ENCODE measurements at places on chromosomes 13 and 19. TPM values are rescaled to one million over a fixed set of nuclear protein-coding genes. Genes with fewer than 3 reads are reported as not detected.

- no peak within 1 kb of the TSS for H3K4me3 ChIP-seq
- no peak within 1 kb of the TSS for H3K27ac ChIP-seq
- no peak for DNase-seq
- peaks cover 15% of the 10 kb centered on the region for H3K4me1 ChIP-seq
- no peaks in the 10 kb centered on the region for H3K36me3 ChIP-seq
- H3K27me3 ChIP-seq = no peaks in the 10 kb centered on the region
Observed at GRCh38 chr13:48653472-48653939, at the start of gene CYSLTR2. CYSLTR2 (plus strand) TSS chr13:48653929; CDS start chr13:48706818, 52,889 bp downstream.

NLRP4 gene
- polyA plus RNA-seq = not detected

ZNF540 gene
- 0.21 TPM for polyA plus RNA-seq

C13orf42 gene
- not detected for polyA plus RNA-seq

CYP4F22 gene
- 0.05 TPM for polyA plus RNA-seq

DNA sequence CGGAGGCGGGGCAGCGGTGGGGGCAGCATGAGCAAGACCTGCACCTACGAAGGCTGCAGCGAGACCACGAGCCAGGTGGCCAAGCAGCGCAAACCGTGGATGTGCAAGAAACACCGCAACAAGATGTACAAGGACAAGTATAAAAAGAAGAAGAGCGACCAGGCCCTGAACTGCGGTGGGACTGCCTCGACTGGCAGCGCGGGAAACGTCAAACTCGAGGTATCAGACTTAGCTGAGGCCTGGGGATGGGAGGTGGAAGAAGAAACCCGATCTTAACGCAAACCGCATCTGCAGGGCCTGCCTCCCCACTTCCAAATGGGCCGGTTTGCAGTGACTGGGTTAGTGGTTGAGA, 693 bp downstream of the RFXAP start:
- peak overlapping the region; percentile 63 for H3K27ac ChIP-seq
- DNase-seq = no peak
- peaks cover 48% of the 10 kb centered on the region for H3K4me1 ChIP-seq
- no peaks in the 10 kb centered on the region for H3K27me3 ChIP-seq

GRCh38 chr19:10677751-10678150, 23.5 kb upstream of the QTRT1 start:
- no peaks in the 10 kb centered on the region for H3K4me1 ChIP-seq
- no peak overlapping the region for H3K4me3 ChIP-seq
- DNase-seq = no peak
- no peak overlapping the region for H3K27ac ChIP-seq

NEK5 gene
- 0.09 TPM for polyA plus RNA-seq

DNA sequence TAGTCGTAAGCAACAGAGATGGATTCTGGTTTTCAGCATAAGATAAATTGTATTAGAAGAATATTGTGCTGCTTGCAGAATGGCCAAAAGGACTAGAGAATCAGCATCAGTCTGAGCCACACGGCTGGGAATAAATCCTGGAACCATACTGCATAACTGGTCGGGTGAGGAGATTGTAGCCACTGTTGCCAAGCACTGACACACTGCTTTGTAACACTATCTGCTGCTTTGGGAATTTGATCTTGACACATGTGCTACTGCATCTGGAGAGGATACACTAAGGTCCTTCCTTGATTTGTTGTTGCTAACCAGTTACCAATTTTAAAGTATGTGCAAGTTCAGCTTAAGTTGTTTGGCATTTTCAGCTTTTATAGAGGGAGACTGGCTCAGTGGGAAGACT, 1.9 kb downstream of the HNRNPA1L2 start:
- no peak overlapping the region for H3K4me3 ChIP-seq
- DNase-seq = no peak
- 0 out of 2 replicates have a peak, but pooled peaks cover 3% of the 10 kb centered on the region for H3K36me3 ChIP-seq
- no peaks in the 10 kb centered on the region for H3K4me1 ChIP-seq

GRCh38 chr13:35881360-35881759, 249.8 kb downstream of the DCLK1 start:
- no peak overlapping the region for H3K4me3 ChIP-seq
- DNase-seq = no peak
- H3K27ac ChIP-seq = no peak overlapping the region
- no peaks in the 10 kb centered on the region for H3K4me1 ChIP-seq
- no peaks in the 10 kb centered on the region for H3K36me3 ChIP-seq

NCAN gene
- polyA plus RNA-seq = 0.05 TPM

ZNF223 gene
- 2.0 TPM for polyA plus RNA-seq

TEX30 gene
- polyA plus RNA-seq = 1.2 TPM

ZNF180 gene
- polyA plus RNA-seq = 0.86 TPM

DNA sequence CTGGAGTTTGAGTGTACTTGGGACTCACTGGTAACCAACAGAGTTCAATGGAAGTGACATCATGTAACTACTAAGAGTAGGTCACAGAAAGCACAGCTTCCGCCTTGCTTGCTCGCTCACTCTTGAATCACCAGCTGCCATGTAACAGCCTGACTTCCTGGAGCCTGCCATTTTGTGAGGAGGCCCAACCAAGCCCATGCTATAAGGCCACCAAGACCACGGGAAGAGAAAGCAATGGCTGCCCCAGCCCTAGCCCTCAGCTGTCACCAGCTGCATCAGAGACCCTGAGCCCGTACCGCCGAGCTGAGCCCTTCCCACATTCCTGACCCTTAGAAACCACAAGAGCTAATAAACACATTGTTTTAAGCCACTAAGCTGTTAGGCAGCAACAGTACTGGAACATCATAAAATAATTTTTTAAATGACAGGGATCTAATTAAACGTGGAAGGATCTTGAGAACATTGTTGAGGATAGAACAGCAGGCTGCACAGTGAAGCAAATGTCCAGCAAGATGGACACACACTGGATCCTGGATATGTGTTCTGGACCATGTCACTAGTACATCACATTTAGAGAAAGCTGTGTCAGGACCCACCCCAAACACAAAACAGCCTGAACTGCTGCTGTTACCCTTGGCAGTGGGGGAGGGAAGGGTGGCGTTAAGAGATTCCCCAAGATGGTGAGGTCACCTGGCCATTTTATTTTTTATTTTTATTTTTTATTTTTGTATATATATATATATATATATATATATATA, 21.7 kb upstream of the LDLR start:
- no peaks in the 10 kb centered on the region for H3K36me3 ChIP-seq
- no peak for DNase-seq
- H3K27me3 ChIP-seq = no peaks in the 10 kb centered on the region
- H3K27ac ChIP-seq = no peak overlapping the region

VMAC gene
- 3.1 TPM for polyA plus RNA-seq

DLL3 gene
- polyA plus RNA-seq = 0.55 TPM

DNA sequence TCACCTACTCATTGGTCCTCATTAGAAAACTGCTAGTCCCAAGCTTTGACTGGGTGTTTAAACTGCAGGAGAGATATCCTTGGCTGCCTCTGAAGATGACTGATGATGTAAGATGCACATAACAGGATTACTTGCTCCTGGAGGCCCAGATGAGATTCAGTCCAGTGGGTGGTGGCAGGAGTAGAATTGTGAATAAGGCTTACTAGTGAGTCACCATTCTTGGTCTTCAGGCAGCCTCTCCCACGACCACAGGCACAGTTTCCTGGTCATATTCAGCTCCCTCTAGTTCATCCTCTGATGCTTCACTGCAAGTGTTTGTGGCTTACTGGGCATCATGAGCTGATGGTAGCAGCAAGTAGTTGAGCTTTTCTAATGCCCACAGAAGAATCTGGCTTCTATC, 12.1 kb downstream of the SERTM1 start:
- H3K27ac ChIP-seq = no peak overlapping the region
- no peaks in the 10 kb centered on the region for H3K4me1 ChIP-seq
- H3K36me3 ChIP-seq = no peaks in the 10 kb centered on the region
- DNase-seq = no peak
- H3K4me3 ChIP-seq = no peak overlapping the region

ZNF829 gene
- 0.10 TPM for polyA plus RNA-seq

GRCh38 chr13:60143775-60144174, 20.0 kb downstream of the DIAPH3 start:
- no peaks in the 10 kb centered on the region for H3K27me3 ChIP-seq
- no peak overlapping the region for H3K27ac ChIP-seq

C1QTNF9B gene
- not detected for polyA plus RNA-seq

GRCh38 chr13:68851026-68851425, 1256.6 kb upstream of the ATXN8OS start:
- no peaks in the 10 kb centered on the region for H3K4me1 ChIP-seq
- H3K36me3 ChIP-seq = no peaks in the 10 kb centered on the region
- no peak for DNase-seq
- no peaks in the 10 kb centered on the region for H3K27me3 ChIP-seq
- no peak overlapping the region for H3K4me3 ChIP-seq
- H3K27ac ChIP-seq = no peak overlapping the region

KLC3 gene
- polyA plus RNA-seq = 0.26 TPM

DCLK1 gene
- not detected for polyA plus RNA-seq

FRY gene
- polyA plus RNA-seq = 14.6 TPM

Measured in HepG2 (cell line).